ENCODE measurements at places on chromosomes 2 and 18. TPM values are rescaled to one million over a fixed set of nuclear protein-coding genes. Genes with fewer than 3 reads are reported as not detected.

DNA sequence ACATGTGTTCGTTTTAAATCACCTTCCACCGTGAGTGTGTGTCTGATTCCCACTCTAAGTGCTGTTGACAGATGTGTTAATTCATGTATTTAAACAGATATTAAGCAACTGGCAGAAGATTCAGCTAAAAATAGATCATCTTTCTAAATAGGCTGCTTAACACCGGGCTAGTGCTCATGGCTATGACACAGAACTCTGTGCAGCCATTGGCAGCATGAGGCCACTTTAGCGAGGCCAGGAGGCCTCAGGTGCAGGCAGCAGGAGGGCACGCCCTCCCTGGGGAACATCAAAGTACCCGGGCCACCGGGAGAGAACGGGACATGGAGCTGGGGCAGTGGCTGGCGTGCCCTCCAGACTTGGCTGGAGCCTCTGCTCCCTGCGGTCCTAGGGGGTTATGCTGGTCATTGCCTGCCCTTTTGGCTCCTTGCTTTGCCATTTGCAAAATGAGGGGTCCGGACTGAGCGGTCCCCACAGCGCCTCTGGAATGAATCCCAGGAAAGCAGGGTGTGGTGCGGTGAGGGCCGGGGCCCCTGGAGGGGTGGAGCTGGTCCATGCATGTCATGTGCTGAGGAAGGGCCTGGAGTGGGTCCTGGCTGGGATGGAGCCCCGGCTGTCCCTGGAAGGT is 62.8 kb upstream of the HDAC4 start:
- DNase-seq: no peak

DNA sequence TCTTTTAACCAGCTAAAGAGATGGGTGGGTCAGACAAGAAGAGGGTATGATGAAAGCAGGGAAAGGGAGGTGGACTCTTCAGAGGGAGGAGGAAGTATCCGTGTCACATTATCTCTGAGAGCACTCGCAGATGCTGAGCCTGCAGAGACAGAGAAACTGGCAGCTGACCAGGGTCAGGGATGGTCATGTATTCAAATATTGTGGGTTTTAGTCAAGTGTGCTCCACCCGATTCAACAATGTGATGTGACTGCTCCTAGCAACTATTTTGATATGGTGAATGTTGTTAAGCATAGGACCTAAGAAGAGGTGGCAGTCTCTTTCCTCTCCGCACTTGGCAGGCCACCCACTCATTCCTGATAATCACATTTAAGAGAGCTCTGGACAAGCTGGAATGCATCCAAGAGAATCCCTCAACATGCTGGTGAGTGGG is 1.3 kb upstream of the CLIP4 start:
- no peak for DNase-seq

DNA sequence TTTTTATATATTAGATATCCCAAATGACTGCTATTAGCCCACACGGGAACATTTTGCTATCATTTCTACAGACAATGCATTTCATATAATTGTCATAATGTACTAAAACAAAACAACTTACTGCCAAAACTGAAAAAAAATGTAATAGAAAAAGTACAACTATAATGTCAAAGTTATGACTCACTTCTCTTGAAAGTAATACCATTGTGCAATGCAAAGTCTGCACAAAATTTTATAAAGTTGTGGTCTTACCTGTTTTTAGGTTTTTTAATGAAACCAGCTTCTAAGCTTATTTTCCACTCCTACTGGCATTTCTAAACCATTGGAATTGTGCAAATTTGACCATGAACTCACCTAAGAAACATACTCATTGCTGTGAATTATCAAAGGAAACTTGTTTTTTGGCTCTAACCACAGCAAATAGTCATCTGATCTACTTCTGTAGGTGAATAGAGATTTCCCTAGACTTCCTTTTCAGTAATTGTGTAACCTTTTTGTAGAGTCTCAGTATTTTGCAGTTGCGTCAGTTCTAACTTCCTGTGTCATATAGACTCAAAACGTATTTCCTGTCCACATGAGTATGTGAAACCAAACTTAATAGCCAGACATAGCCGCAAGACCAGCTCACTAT is 31.9 kb upstream of the TFPI start:
- DNase-seq: peak; percentile 1

GRCh38 chr18:51193621-51194287 is 3.7 kb downstream of the MEX3C start:
- DNase-seq: no peak

DNA sequence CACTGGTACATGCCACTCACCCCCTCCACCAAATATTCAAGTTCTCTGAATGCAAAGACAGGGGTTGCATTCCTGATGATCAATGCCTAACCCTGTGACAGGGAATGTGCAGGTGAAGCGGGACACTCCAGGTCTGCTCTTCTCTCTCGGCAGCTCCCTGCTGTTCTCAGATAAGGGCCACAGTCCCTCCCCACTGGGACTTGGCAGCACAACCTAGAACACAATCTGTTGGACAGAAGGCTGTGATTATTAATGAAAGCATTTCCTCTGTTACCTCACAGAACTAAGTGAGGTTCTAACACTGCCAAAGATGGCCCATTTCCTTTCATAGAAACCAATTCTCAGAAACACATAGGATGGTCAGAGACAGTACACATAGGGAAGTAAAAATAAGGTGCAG is 42.7 kb downstream of the VSNL1 start:
- DNase-seq: no peak

GRCh38 chr2:134155134-134155533 is 98.7 kb upstream of the MGAT5 start:
- DNase-seq: no peak

- DNase-seq: no peak
Measured at GRCh38 chr2:8722986-8723385, 41.1 kb downstream of the ID2 start.

GRCh38 chr2:166365803-166366420 is 9.8 kb downstream of the SCN9A start:
- no peak for DNase-seq

DNA sequence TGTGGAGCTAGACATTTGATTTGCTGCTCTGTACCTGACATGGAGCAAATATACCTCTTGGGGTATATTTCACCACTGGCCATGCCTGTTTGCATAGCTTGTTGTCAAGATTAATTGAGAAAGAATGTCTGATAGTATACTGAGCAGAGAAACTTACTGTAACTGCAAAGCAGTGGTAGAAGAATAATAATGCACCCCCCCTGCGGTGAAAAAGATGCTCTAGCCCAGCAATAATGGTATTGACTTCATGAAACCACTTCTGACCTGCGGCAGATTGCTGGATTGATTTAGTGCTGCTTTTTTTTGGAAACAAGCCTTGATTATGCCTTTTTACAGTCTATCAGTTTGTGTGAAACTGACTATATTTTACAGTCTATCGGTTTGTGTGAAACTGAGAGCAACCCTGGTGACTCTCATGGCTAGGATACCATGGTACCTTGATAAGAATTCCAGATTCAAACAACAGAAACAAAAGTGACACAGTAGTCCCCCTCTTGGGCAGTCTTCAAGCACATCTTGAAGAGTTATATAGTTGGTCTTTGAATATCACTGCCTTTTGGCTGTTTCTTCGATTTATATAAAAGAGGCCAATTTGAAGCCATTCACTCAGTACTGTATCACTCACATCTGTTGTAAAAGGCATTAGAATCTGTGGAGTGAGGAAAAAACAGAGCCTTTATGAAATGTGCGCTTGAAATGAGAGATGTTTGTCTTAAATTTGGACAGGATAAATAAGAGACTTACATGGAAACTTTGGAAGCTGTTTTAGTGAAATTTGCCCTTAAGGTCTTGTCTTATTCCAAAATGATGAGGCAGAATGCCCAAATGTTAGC is 102.5 kb downstream of the FMNL2 start:
- no peak for DNase-seq

- no peak for DNase-seq
Measured at GRCh38 chr2:23434721-23435121, 49.7 kb downstream of the KLHL29 start.

The NAT8 gene
- not detected for polyA plus RNA-seq

The C2orf42 gene
- polyA plus RNA-seq: 9.3 TPM

The FNDC4 gene
- 9.9 TPM for polyA plus RNA-seq

The ARHGEF4 gene
- 40.6 TPM for polyA plus RNA-seq

The IL36A gene
- not detected for polyA plus RNA-seq

The MYL12B gene
- 993 TPM for polyA plus RNA-seq
